ENCODE measurements at places on chromosomes 1 and 21.

DNA sequence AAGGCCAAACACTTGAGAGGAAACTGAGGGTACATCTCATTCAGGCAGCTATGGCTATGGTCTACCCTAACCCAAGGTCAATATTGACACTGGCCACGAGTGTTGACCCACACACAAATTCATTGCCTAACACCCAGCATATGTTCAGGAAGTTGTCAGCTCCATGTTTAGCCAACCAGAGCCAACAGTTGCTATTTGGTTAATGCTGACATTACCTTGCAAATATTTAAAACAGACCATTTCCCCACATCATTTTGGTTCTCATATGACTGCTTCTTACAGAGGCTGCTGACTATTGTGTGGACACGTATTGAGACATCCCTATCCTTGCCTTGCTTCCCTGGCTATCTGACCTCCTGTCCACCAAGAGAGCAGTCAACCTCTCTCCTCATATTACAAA, 97.3 kb downstream of the LMX1A start:
- DNase-seq: no peak

DNA sequence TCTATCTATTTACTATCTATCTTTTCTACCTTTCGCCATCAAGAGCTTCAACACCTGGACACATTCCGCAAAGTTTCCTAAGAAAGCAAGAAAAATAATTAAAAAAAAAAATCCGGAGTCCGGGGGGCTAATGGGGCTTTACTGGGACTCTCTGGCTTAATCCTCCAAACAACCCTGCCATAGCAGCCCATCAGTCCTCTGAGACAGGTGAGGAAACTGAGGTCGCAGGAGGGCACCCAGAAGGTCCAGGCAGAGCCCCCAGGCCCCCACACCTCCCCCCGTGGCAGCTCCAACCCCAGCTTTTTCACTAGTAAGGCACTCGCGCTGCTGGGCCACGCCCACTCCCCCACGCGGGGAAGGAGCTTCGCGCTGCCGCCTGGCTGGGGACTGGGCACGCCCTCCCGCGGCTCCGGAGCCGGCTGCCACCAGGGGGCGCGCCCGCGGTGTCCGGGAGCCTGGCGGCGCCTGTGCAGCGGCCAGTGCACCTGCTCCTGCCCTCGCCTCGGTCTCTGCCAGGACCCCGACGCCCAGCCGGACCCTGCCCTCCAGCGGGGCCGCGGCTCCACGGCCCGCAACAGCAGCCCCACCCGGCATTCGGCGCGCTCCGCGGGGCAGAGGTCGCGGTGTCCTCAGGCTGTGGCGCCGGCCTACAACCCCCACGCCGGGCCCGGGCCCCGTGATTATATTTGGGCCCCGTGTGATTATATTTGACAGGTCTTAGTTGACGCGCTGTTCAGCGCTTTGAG, 54.1 kb upstream of the SAMD11 start:
- DNase-seq: no peak

DNA sequence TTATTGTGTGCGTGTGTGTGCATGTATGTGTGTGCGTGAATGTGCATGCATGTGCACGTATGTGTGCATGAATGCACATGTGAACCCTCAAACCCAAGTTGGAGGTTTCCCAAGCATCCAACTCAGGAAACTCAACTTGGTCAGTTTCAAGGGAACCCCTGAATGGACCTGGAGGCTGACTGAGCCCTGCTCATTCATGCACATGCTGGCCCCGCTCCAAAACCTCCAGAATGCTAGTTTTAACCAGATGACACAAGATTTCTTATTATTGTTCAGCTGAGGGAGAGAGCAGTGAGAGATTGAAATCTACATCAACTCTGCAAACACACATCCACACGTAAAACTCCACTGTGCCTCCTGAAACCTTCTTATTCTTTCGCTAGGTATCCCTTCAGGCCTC, 104.4 kb downstream of the OMA1 start:
- DNase-seq: no peak

DNA sequence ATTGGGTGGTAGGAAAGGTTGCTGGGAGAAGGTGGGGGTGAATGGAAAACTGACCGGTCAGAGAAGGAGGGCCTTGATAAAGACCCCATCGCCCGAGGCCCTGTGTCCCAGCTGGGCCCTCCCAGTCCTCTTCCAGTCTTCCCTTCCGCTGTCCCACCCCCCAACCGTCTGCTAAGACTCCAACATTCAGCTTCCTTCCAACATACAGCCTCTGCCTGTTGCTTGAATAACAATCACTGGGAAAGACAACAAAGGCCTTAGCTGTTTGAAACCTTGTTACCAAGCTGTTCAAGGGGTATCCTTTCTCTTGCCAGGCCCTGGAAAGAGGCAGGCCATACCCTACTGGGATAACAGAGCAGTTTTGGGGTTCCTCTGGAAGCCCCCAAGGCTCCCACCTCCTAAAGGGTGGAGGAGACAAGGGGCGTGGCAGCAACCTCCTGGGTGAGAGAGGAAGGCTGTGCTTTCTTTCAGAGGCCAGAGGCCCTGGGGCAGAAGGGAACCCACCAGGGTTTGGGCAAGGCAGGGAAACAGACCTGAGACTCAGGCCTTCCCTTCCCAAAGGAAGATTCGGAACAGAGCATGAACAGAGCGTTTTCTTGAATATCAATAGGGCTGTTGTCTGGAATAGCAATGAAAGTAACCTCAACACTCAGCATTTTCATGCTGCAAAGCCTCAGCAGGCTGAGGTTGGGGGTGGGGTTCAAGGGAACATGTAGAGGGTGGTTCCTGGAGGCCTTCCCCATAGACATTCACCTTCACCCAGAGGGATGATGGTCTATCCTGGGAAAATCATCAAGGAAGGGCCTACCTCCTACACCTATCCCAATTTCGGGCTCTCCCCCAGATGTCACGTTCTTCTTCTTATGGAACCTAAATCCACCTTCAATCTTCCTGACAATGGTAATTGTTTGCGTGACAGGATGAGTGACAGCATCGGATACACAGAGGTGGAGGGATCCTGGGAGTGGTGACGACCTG, 4.1 kb downstream of the ETNK2 start:
- DNase-seq: no peak

DNA sequence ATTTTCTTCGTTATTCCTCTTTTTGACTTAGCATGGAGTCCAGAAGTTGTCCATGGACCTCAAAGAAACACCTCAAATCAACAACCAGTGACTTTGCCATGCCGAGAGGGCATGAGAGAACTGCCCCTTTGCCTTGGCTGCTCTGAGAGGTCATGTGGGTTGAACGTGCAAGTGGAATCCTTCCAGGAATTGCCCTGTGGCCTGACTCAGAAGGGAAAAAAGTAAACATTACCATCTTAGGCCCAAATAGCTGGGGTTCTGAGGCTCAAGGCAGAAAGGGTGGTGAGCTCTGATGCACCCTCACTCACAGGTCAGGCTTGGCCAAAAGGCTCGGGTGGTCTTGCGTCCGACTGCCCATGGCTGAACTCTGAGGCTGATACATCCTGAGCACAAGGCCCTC, 15.1 kb downstream of the STUM start:
- no peak for DNase-seq

DNA sequence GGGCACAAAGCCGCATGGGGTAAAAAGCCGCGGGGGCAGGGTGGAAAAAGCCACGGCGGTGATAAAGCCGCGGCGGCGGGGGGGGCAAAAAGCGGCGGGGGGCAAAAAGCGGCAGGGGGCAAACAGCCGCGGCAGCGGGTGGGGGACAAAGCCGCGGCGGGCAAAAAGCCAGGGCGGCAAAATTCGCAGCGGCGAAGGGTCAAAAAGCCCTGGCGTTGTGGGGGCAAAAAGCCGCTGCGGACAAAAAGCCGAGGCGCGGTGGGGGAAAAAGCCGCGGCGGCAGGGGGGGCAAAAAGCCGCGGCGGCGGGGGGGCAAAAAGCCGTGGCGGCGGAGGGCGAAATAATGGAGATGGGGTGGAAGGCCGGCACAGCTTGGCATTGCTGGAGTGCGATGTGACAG, 3902.9 kb downstream of the SRGAP2C start:
- DNase-seq: no peak

DNA sequence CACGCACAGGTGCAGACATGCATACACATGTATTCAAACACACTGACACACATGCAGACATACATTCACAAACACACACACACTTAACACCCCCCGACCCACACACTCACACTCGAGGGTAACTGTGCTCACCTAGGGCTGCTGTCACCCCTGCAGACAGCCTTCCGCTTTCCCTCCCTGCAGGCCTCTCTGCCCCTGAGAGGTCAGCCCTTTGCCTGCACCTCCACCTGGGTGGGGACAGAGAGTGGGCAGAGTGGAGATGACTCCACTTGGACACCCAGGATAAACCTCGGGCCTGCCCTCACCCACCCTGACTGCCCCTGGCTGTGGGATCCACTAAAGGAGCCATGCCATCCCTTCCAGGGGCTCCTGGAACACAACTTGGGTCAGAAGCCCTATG, 264.3 kb downstream of the PTPRU start:
- no peak for DNase-seq

DNA sequence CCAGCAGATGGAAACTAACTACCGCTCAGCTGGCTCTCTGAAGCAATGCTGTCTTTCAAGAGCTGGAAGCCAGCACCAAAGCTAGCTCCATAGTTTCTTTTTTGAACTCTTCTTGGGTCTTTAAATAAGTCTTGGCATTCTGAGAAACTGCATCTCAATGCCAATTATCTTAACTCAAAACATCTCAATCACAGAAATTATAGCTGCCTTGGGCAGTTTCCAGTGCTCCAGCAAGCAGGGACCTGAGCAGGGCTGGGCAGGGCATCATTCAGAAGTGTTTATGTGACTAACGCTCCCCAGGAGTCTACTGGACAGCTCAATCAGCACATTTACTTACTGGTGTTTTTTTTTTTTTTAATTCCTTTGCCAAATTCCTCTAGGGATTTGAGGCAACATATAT, 18.3 kb upstream of the PADI4 start:
- DNase-seq: peak; percentile 5

GRCh38 chr1:71080230-71080738, 551 bp downstream of the ZRANB2 start:
- no peak for DNase-seq

DNA sequence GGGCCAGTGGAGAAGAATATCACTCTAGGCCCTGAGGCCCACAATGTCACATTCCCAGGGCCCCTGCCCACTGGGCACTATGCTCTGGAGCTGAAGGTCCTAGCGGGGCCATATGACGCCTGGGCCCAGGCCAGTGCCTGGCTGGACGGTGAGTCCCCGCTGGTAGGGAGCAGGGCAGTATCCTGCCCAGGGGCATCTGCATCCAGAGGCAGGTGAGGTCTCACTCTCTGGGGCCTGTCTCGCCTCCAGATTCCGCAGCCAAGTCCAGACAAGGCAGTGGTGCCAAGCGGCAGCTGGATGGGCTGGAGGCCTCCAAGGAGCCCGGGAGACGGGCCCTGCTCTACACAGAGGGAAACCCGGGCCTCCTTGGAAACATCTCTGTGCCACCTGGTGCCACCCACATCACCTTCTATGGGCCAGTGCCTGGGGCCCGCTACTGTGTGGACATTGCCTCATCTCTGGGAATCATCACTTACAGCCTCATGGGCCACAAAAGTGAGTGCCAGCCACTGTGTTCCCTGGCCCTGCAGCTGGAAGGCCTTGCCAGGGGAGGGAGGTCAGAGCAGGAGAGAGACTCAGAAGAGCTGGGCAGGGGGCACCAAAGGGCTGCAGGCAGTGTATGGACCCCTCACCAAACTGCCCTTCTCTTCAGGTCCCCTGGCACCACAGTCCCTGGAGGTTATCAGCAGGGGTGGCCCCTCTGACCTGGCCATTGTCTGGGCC, 11.1 kb upstream of the PTPN7 start:
- DNase-seq: no peak

- no peak for DNase-seq
Observed at GRCh38 chr1:18949686-18950400, 6.6 kb downstream of the IFFO2 start.

DNA sequence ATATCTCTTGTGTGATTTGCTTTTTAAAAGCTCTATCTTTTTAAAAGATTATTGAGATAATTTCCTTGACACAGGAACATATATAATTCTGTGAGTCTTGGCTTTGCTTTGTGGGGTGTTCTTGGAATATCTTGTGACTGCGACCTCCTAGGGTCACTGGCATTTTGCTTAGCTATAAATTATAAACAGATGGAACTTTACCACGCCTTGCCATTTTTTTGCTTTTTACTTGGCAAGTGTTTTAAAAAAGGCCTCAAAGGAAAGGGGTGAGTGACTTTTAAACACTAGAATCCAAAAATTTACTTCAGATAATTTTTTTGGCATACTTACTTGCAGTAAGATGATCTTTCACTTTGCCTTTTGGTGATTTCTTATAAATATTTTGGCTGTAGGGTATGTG, 43.6 kb downstream of the ALG6 start:
- DNase-seq: no peak

DNA sequence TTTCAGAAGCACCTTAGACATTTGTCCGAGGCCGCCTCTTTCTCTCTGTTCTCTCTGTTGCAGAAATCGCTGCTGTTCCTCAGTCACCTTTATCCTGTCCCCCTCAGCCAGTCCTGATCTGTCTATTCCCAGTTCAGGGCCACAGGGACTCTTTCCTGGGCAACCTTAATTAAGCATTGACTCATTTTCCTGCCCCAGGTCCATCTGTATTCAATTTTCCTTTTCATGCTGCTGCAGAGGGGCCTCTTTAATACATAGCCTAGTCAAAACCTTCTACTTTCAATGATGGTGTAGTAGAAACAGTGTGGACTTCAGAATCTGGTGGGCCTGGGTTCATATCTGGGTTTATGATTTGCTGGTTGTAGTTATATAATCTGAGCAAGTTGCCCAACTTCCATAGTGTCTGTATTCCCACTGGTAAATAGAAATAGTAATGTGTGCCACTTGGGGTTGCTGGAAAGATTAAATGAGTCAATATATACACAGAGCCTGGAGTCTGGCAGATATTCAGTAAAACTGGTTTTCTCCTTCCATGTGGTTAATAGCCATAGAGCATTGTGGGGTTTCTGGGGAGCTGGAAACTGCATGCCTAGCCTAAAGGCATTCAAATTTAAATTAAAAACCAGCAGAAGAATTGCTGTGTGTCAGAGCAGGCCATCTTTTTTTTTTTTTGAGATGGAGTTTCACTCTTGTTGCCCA, 4.5 kb downstream of the TRAF5 start:
- peak; percentile 25 for DNase-seq

DNA sequence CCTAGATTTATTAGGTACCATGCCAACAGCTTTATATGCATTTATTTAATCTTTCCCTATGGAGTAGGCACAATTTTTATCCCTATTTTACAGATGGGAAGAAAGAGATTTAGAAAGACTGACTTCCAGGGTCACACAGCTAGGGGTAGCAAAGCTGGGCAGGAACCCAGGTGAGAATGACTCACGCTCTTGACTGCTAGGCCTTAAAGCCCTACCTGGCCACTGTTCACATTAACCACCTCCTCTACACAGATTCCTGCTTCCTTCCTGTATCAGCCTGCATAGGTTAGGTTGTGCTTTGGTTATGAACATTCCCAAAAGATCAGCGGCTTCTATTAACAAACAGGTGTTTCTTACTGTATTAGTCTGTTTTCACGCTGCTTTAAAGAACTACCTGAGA, 53.2 kb downstream of the DNAJC6 start:
- no peak for DNase-seq

DNA sequence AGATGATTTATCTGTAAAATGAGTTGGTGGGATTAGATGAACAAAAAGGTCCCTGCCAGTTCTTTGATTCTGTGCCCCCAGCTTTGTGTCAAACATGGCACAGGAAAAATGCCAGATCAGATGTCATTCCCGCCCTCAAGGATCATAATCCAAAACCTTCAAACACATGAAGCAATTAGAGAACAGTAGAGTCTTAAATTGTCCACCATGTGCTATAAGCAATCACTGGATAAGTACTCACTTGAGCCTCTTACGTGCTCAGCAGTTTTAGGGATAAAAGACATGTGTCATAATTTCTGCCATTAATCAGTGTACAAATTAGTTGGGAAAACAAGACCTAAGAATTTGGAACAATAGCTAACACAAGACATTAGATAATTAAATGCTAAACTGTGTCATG, 15.4 kb upstream of the KIAA0040 start:
- DNase-seq: no peak
